ENCODE measurements at places on chromosomes 16 and 17. TPM values are rescaled to one million over a fixed set of nuclear protein-coding genes. Genes with fewer than 3 reads are reported as not detected.

DNA sequence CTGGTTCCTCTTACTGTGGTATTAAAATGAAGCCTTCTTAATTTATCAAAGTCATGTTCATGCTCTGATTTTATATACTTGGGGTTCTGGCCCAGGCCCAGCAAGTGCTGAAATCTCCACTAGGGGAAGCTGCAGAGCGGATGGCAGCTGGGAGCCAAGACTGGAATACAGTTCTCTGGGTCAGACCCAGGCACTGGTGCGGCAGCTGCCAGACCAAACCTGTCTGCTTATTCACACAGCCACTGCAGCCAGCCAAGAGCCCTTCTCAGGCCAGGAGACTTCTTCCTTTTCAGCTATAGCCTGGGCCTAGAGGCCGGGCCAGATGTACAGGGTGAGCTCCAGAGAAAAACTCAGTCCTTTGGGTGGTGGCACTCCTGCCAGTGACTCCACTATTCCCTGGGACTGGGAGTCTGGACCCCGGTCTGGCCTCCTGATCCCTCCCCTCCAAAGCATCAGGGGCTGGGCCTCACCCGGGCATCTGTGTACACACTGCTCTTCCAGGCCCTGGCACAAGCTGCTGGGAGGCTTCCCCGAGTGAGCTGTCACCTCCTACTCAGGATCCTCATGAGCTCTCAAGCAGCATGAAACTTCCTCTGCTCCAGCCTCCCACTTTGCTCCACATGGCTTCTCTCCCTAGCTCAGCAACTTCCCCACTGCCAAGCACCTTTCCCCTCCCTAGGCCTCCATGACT is 24.4 kb downstream of the ATP6V0D1 start:
- DNase-seq: no peak

- DNase-seq: peak; percentile 92
Observed at GRCh38 chr17:50199803-50200456, 1.5 kb downstream of the COL1A1 start.

GRCh38 chr16:81155769-81156168 is 59.6 kb upstream of the GCSH start:
- DNase-seq: no peak

- no peak for DNase-seq
Observed at GRCh38 chr17:59527931-59528330, 37.5 kb upstream of the DHX40 start.

GRCh38 chr17:82000803-82001570 is 21.7 kb downstream of the CENPX start:
- peak; percentile 93 for DNase-seq

- DNase-seq: no peak
Observed at GRCh38 chr17:77128896-77129567, 11.7 kb upstream of the SEC14L1 start.

DNA sequence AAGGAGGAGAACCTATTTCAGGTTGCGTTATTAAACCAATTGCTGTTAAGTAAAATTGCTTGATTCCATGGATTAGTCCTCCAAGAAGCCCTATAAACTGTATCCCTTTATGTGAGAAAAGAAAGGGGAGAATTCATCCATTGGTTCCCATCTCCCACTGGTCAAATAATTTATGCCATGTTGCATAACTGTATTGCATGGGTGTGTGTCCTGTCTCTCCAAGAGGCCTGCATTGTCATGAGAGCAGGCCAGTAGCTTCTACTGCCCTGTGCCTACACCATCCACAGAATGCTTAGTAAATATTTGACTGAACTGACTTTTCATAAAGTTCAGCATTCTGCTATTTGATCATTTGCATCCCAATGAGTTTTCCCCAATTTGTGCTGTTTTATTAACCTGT is 11.7 kb upstream of the TOB1 start:
- no peak for DNase-seq

GRCh38 chr16:81036751-81037350 is 1.2 kb downstream of the ATMIN start:
- DNase-seq: peak; percentile 28

GRCh38 chr16:67016143-67016542 is 12.8 kb upstream of the CBFB start:
- no peak for DNase-seq

ADAD2 gene
- 0.43 TPM for polyA plus RNA-seq

FBF1 gene
- 52.1 TPM for polyA plus RNA-seq

SMCR8 gene
- polyA plus RNA-seq: 17.9 TPM
